ENCODE measurements at places on chromosomes 7 and 10. TPM values are rescaled to one million over a fixed set of nuclear protein-coding genes. Genes with fewer than 3 reads are reported as not detected.

The HGF gene
- total RNA-seq, result 50.9 TPM

DNA sequence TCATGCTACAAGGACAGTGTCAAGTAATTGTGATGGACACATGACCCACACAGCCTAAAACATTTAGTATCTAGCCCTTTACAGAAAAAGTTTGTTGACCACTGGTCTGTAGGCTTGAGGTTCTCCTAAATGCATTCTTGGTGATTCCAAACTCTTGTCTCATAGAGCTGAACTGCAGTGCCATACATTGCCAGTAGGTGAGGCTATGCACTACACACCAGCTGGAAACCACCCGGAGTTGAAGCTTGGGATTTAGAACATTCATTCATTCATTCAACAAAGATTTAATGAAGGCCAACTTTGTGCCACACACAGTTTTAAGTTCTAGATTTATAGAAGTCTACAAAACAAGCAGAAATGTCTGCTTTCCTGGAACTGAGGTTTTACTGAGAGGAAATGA, 77.3 kb upstream of the TCF7L2 start:
- no peaks in the 10 kb centered on the region for H3K36me3 ChIP-seq
- no peak overlapping the region for H3K27ac ChIP-seq
- no peaks in the 10 kb centered on the region for H3K27me3 ChIP-seq
- DNase-seq, result no peak
- no peaks in the 10 kb centered on the region for H3K4me1 ChIP-seq
- H3K4me3 ChIP-seq, result no peak overlapping the region

- H3K27me3 ChIP-seq, result no peaks in the 10 kb centered on the region
- H3K4me1 ChIP-seq, result peaks cover 14% of the 10 kb centered on the region
Observed at GRCh38 chr10:3525832-3526449, 259.1 kb downstream of the KLF6 start.

DNA sequence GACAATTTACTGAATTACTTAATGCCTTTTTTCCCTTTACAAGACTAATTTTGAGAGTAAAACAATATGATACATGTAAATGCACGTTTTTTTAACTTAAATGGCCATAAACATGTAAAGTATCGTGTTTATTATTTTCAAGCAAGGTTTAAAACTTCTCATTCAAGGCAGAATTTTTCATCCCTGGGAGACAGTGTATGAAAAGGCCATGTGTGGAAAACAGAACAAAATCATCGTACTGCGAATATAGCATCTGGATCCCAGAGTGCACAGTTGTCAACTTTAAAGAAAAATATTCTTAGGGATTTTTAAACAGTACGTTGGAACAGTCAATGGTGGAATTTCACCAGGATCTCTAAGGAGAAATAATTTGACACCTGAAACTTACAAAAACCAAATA, 1.1 kb upstream of the RAB11FIP2 start:
- no peak overlapping the region for H3K27ac ChIP-seq
- H3K27me3 ChIP-seq, result no peaks in the 10 kb centered on the region
- H3K36me3 ChIP-seq, result no peaks in the 10 kb centered on the region
- no peak for DNase-seq

GRCh38 chr7:76244781-76245391, 43.2 kb downstream of the SRRM3 start:
- no peaks in the 10 kb centered on the region for H3K4me1 ChIP-seq
- H3K36me3 ChIP-seq, result no peaks in the 10 kb centered on the region
- DNase-seq, result no peak
- no peak overlapping the region for H3K27ac ChIP-seq

The GJD4 gene
- not detected for total RNA-seq

The VSIR gene
- total RNA-seq, result 5.0 TPM

- H3K36me3 ChIP-seq, result no peaks in the 10 kb centered on the region
- DNase-seq, result peak; percentile 11
- 0 out of 2 replicates have a peak, but pooled peaks cover 2% of the 10 kb centered on the region for H3K27me3 ChIP-seq
- no peaks in the 10 kb centered on the region for H3K4me1 ChIP-seq
- no peak overlapping the region for H3K4me3 ChIP-seq
Observed at GRCh38 chr10:80382989-80383388, 25.4 kb upstream of the PRXL2A start.

The CYCS gene
- 65.3 TPM for total RNA-seq

The ANKRD7 gene
- 0.18 TPM for total RNA-seq

DNA sequence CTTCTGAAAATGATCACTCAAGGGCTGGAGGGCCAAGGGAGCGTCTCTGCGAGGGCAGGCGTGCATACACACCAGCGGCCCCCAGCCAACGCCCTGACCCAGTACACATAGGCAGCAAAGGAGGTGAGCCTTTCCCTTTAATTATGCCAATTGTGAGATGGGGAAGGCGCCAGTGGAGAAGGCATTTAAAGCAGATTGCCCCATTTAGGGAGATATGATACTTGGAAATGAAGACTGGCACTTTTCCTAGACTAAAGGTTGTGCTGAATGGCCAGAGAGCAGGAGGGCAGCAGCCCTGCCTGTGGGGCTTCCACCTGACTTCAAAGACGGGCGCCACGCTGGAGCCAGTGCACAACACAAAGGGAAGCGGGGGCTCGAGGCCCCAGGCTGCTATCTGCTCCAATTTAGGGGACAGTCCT, 24.1 kb downstream of the HIPK2 start:
- no peak overlapping the region for H3K4me3 ChIP-seq
- peaks cover 20% of the 10 kb centered on the region for H3K36me3 ChIP-seq
- H3K27ac ChIP-seq, result no peak overlapping the region
- peaks cover 35% of the 10 kb centered on the region for H3K4me1 ChIP-seq
- no peak for DNase-seq

DNA sequence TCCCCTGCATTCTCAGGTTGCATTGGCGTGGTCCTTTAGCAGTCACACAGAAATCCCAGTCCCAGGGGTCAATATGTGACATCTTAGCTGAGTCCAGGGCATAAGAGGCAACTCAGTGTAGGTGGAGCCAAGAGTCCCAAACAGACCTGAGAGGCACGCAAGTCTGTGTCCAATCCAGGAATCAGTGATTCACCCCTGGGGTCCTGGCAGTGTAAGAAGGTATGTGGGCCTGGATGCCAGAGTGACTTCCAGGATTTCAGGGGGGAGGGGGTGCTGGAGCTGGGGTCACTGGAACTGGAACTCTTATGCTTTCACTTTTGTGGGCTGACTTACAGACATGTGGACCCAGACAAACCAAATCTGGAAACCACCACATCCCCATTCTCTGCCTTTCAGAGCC, 26.8 kb downstream of the FRMPD2 start:
- no peak overlapping the region for H3K27ac ChIP-seq
- DNase-seq, result no peak
- no peaks in the 10 kb centered on the region for H3K36me3 ChIP-seq
- H3K27me3 ChIP-seq, result peaks cover 16% of the 10 kb centered on the region

The NAPEPLD gene
- 3.4 TPM for total RNA-seq

- H3K36me3 ChIP-seq, result no peaks in the 10 kb centered on the region
- no peak overlapping the region for H3K4me3 ChIP-seq
- no peak overlapping the region for H3K27ac ChIP-seq
- H3K27me3 ChIP-seq, result no peaks in the 10 kb centered on the region
- peaks cover 14% of the 10 kb centered on the region for H3K4me1 ChIP-seq
- peak; percentile 84 for DNase-seq
Observed at GRCh38 chr10:68543004-68543918, 15.9 kb upstream of the SLC25A16 start.

The GFRA1 gene
- 8.6 TPM for total RNA-seq

GRCh38 chr7:484356-485101, 35.1 kb downstream of the PDGFA start:
- no peaks in the 10 kb centered on the region for H3K4me1 ChIP-seq
- no peak overlapping the region for H3K4me3 ChIP-seq
- no peaks in the 10 kb centered on the region for H3K36me3 ChIP-seq
- peaks cover 46% of the 10 kb centered on the region for H3K27me3 ChIP-seq
- DNase-seq, result no peak
- H3K27ac ChIP-seq, result no peak overlapping the region

DNA sequence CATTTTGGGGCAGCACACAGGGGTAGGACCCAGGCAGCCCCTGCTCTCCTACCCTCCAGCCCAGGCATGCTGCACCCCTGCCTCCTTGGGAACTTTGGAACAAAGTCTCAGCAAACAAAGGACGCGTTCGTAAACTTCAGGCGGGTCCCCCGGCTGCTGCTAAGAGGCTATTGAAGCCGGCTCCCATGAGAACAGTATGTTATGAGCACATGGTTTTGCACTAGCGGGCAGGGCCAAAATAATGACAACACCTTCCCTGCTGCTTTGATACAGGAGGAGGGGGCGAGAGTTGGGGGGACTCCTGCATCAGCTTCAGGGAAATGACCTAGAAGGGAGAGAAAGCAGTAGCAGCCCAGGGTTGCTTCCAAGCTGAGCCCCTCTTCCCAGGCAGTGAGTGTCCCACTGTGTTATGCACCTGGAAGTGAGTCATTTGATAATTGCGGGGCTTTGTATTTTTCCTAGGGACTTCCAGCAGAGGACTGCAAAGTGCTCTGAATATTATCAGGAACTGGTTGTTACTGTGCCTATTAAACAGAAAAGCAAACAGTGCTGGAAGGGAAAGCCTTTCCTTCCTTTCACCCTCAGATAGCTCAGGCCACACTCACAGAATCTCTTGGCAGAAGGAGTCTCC, 6.9 kb downstream of the ITPRIP start:
- no peaks in the 10 kb centered on the region for H3K27me3 ChIP-seq
- peak; percentile 84 for DNase-seq
- peak overlapping the region; percentile 10 for H3K27ac ChIP-seq
- H3K36me3 ChIP-seq, result peaks cover 3% of the 10 kb centered on the region
- H3K4me3 ChIP-seq, result no peak overlapping the region

GRCh38 chr10:126204320-126204719, 184.0 kb downstream of the ADAM12 start:
- no peaks in the 10 kb centered on the region for H3K27me3 ChIP-seq
- DNase-seq, result no peak
- no peak overlapping the region for H3K4me3 ChIP-seq
- H3K4me1 ChIP-seq, result peaks cover 1% of the 10 kb centered on the region

The FXYD4 gene
- not detected for total RNA-seq

DNA sequence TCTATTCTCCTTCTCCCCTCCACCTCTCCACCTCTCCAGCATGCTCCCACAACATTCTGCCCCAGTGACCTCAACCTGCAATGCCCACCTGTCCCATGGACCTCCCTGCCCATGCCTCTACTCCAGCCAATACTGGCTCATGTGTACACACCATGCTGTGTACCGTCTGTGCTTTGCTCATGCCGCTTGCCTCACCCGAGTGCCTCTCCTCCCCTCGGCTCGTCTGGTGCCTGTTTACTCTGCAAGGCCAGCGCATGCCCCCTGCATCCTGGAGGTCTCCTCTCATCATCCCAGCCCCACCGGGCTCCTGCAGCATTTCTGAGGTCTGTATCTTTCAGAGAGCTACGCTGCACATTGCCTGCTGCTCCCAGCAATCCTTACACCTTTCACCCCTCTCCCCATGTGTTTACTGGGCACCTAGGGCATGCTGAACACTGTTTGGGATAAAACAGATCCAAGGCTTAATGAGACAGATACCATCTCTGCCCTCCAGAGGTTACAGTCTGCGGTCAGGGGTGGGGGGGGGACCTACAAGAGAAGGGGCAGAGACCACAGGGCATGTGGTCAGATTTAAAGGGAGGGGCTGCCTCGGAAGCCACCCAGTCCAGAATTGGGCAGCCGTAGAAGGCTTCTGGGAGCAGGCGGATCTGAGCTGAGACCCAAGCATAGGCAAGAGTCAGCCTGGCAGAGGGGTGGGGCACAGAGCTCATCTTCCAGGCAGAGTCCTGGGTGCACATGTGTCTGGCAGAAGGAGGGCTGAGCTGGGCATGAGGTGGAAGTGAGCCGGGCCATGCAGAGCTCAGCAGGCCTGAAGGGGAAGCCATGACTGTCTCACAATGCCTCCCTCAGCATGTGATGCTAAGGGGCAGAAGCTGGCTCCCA, 29.6 kb upstream of the PSAP start:
- DNase-seq, result no peak
- no peak overlapping the region for H3K27ac ChIP-seq
- peaks cover 44% of the 10 kb centered on the region for H3K27me3 ChIP-seq
- no peaks in the 10 kb centered on the region for H3K36me3 ChIP-seq
- no peaks in the 10 kb centered on the region for H3K4me1 ChIP-seq

The GALNT17 gene
- total RNA-seq, result not detected

The ASZ1 gene
- total RNA-seq, result not detected

- no peak overlapping the region for H3K27ac ChIP-seq
- H3K4me3 ChIP-seq, result no peak overlapping the region
- no peak for DNase-seq
- no peaks in the 10 kb centered on the region for H3K4me1 ChIP-seq
Observed at GRCh38 chr10:12434277-12434676, 84.9 kb downstream of the CAMK1D start.

GRCh38 chr7:48111596-48111995, 22.5 kb downstream of the UPP1 start:
- DNase-seq, result no peak
- H3K4me3 ChIP-seq, result no peak overlapping the region
- H3K27me3 ChIP-seq, result no peaks in the 10 kb centered on the region
- peaks cover 6% of the 10 kb centered on the region for H3K4me1 ChIP-seq
- peaks cover 24% of the 10 kb centered on the region for H3K36me3 ChIP-seq

DNA sequence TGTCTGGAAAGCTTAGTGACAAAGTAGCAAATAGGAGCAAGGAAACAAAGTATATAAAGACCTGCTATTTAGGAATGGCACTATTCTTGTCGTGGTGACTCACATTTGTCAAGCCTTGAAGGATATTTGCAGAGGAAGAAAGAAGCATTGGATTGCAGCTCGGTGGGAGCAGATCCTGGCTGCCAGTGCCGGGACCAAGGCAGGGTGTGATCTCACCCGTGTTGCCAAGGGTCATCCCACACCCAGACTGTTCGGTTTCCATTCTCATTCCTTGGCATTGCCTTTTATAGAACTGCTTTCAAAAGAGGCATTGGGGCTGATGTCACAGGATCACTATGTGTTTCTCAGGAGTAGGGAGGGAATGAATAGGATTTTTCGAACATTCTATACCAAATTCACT, 176.2 kb downstream of the GALNT17 start:
- H3K27ac ChIP-seq, result no peak overlapping the region
- H3K36me3 ChIP-seq, result no peaks in the 10 kb centered on the region
- H3K27me3 ChIP-seq, result no peaks in the 10 kb centered on the region

The OPALIN gene
- not detected for total RNA-seq

DNA sequence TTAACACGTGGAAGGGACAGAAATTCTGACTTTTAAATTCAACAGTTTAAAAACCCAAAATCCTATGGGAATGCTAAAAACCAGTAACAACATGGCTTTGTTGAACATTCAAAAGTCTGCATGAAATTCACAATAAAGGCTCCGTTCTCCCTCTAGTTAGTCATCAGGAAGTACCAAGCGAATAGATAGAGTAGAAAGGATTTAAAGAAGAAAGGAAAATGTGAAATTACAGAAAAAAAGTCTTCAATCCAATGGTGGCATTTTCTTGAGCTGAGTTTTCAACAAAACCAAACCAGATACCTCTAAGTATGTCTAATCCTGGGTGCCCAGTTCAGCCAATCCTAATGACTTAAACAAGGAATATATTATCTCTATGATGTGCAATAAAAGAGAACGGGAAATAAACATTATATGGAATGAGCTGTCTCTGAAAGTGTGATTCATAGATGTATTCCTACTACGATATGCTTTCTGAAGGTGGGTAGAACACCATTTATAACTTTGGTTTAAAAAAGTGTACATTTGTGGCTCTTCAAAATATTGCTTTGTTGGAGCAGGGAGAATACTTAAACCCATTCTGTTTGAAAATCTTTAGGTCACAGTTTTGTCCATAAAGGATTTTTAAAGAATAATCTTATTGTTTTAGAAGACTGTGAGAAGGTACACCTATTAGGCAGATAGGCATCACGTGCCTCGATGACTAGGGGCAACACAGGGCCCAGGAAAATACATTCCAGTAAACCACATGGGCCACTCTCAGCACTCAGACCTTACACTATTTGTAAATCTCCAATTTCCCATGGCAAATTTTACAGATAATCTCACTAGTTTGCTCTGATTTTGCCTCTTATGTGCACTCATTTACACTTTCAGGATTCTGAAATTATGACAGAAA, 87.7 kb downstream of the CUBN start:
- no peak overlapping the region for H3K27ac ChIP-seq
- no peak overlapping the region for H3K4me3 ChIP-seq
- H3K4me1 ChIP-seq, result no peaks in the 10 kb centered on the region
- H3K27me3 ChIP-seq, result no peaks in the 10 kb centered on the region
